ENCODE measurements at places on chromosomes 1 and 21.

- no peak for DNase-seq
Measured at GRCh38 chr1:19860418-19860817, 21.8 kb upstream of the OTUD3 start.

DNA sequence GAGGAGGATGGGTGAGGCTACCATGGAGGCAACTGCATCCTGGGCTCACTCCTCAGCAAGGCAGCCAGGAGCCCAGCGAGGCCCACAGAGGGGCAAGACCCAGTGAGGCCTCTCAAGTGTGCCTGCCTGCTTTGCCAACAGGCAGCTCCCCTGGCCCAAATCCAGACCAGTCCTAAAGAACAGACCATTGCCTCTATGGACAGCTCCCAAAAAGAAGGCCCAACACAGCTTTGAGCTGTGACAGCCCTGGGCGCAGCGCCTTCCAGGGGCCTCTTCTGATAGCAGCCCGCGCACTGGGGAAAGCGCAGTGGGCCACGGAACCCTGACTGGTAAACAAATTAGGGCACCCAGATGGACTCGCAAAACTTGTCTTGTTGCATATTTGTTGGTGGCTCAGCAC, 25.5 kb downstream of the C1orf198 start:
- no peak for DNase-seq

DNA sequence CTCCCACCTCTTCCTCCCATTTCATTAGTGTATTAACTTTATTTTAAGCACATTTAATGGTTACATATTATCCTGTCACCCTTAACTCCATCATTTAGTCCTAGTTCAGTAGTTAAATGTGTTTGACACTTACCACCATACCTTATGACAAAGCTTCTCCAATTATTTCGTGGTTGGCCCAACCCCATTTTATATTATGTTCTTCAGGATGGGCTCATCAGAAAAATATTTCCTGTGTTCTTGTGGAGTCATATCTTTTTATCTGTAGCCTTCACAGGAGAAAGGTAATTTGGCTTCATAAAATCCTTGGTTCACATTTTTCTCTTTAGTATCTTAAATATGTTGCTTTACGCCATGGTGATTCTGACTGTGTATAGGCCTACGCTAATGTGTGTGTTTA, 142.3 kb upstream of the COL6A1 start:
- DNase-seq: no peak

GRCh38 chr1:209675565-209676154, 448 bp downstream of the G0S2 start:
- no peak for DNase-seq

DNA sequence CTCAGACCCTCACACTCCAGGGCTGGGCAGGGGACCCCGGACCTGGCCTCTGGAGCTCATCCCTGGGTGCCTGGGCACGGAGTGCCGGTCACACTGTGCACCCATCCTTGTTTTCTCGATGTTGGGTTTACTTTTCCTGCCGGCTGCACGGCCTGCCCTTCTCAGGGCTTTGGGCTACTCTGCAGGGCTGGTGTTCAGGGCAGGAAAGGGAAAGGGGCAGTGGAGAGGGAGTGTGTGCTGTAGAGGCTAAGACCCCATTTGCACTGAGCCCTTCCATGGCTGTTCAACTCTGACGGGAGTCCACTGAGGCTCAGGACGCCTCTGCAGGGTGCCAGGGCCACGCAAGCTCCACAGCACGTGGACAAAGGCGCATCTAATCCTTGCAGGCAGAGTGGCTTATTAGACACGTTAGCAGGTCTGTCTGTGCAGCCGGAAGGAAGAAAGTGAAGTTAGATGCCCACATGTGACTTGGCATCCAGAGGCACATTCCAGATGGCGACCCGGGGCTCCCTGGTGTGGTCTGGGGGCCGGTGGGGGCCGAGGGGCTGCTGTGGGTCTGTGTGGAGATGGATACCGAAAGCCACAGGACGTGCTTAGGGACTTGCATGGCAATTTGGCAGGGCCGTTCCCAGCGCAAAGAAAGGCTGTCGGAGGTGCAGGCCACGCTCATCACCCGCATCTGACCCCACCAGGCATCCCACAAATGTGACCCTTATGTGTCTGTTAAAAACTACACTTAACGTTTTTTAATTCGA, 33.6 kb downstream of the COL18A1 start:
- no peak for DNase-seq

- no peak for DNase-seq
Measured at GRCh38 chr1:38941093-38941492, 537 bp downstream of the RHBDL2 start.

GRCh38 chr1:40824591-40825434, 37.4 kb downstream of the CITED4 start:
- DNase-seq: peak; percentile 10

DNA sequence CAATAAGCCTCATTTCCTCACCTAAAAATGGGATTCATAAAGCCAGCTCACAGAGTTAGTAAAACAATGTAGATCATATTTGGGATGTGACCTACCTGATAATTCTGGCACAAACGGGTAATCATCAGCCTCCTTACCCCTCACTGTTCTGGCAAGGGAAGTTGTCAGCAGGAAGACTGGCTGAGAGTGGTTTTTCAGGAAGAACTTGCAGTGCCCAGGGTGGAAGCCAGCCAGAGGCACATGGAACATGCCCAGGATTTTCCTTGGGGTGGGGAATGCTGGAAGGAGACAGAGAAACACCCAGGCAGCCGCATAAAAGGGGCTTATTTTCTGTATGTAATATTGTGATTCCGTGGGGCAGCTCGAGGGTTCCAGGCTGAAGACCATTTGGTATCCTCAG, 7.7 kb upstream of the SLC5A9 start:
- DNase-seq: no peak

- DNase-seq: no peak
Measured at GRCh38 chr1:15698201-15698600, 14.1 kb downstream of the PLEKHM2 start.

- DNase-seq: no peak
Measured at GRCh38 chr1:78633209-78633608, 13.0 kb downstream of the IFI44L start.

DNA sequence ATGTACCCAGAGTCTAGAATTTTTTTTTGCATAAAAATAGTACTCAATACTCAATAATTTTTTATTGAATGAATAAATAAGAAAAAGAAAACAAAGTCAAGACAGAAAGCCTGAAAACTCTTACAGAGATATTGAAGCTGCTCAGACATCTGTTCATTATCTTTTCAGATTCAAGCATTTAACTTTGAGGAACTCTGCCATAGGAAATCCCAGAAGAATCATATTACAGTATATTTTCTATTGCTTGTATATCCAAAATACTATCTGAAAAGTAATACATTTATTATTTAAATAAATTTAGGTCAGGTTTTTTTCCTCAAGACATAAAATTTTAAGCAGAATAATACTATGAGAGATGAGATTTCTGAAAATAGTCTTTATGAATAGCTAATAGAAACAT, 755.9 kb upstream of the ADGRL4 start:
- no peak for DNase-seq

DNA sequence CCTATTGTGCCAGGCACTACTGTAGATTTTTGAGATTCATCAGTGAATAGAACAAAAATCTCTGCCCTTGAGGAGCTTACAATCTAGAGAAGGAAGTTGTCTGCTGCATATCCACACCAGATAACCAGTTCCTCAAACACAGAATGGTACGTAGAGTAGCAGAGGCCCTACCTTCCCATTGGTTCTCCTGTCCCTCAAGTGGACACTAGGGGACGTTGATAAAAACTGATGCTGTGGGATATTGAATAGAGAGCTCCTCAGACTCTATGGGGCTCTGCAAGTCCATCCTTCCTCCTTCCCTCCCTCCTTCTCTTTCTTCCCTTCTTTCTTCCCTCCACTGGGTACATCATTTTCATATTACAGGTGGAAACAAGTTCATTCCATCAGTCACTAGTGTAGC, 371.3 kb downstream of the PBX1 start:
- DNase-seq: no peak

DNA sequence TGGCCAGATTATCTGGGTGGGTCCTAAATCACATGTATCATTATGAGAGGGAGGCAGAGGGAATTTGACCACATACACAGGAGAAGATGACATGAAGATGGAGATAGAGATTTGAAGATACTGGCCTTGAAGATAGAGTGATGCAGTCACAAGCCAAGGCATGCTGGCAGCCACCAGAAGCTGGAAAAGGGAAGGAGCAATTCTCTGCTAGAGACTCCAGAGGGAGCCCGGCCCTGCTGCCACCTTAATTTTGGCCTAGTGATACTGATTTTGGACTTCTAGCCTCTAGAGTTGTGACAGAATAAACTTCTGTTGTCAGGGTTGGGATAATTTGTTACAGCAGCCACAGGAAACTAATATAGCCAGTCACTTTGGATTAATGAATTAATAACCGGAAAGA, 2.2 kb upstream of the PRDM2 start:
- DNase-seq: no peak

DNA sequence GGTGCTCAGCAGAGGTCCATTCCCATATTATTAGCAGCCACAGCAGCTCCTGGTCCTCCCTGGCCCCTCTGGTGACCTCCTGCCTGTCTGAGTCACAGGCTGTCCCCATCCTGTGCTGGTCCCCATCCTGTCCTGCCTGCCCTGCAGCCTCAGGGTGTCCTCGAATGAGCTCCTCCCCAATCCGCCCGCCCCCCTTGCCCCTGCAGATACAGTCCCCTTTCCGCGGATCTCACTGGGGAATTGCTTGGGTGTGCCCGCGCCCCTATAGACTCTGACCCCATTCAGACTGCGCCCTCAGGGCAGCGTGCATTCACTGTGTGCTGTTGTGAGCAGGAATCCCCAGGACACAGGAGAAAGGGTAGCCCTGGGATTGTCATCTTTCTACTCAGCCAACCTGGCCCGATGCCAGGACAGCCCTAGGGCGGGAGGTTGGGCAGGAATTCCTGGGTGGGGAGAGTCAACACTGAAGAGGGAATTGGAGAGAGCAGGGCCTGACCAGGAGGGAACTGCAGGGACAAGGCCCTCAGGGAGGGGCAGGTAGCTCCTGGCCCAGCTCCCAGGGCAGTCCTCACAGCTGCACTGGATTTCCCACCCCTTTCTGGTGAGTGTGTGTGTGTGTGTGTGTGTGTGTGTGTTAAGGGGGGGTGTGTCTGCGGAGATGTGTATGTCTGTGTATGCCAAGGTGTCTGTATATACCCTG, 1.1 kb upstream of the GUCA2A start:
- DNase-seq: no peak

GRCh38 chr1:96660051-96660450, 61.5 kb upstream of the PTBP2 start:
- no peak for DNase-seq

GRCh38 chr1:190699165-190699564, 221.5 kb upstream of the BRINP3 start:
- DNase-seq: no peak

GRCh38 chr1:170354690-170355089, 177.3 kb upstream of the GORAB start:
- DNase-seq: no peak

DNA sequence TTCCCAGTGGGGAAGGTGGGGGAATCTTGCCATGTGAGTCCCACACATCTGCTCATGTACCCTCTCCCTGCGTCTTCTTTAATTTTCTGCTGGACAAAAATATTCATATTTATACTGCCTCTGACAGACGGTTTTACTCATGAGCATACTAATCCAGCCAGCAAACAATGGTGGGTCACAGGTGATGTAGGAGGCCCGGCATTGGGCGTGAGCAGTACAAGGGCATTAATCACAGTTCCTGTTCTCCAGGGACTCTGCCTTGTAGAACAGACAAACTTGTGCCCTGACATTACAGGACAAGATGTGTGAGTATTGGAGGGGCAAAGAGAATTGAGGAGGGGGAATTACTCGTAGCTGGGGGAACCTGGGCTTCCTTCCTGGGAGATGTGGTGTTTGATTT, 25.0 kb downstream of the MTARC1 start:
- DNase-seq: no peak

DNA sequence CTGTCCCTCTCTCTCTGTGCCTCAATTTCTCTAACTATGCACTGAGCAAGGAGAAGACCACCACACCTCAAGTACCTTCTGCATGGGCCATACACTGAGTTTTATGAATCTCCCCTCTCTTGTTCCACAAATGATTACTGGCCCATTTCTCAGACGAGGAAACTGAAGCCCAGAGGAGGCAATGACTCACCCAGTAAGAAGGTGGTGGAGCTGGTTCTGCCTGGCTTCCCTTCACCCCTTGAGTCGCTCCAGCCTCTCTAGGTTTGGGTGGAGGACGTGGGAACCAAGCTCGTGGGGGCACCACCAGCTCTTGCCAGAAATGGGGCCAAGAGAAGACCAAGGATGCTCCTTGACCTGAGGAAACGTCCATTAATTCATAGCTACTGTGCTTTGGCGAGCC, 21.3 kb upstream of the RUNX3 start:
- DNase-seq: no peak

DNA sequence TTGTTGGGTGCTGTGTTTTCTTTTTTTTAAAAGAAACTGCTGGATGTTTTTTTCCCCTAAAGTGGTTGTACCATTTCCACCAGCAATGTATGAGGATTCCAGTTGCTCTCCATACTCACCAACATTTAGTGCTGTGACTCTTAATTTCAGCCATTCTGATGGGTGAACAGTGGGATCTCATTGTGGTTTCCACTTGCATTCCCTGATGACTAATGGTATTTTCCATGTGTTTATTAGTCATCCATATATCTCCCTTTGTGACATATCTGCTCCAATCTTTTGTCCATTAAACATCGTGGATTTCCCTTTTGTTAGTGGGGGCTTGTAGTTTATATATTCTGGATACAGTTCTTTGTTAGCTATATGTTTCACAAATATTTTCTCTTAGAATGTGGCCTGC, 206.0 kb downstream of the CAMTA1 start:
- DNase-seq: no peak

DNA sequence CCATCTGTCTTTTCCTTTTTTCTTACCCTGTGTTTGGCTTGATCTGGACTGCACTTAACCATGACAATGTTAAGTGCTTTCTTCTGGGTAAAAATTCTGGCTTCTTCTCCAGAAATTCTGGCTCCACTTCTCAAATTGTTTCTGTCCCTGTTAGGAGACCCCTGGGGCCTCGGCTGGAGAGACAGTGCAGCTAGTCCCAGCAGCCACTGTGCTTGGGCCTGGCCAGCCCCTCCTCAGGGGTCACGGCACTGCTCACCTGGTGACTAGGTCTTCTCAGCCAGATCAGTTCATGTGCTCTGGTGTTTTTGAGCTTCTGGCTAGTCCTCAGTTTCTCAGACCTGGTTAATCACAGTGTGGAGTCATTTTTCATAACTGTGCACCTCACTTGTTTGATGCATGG, 72.4 kb downstream of the ADARB1 start:
- no peak for DNase-seq

DNA sequence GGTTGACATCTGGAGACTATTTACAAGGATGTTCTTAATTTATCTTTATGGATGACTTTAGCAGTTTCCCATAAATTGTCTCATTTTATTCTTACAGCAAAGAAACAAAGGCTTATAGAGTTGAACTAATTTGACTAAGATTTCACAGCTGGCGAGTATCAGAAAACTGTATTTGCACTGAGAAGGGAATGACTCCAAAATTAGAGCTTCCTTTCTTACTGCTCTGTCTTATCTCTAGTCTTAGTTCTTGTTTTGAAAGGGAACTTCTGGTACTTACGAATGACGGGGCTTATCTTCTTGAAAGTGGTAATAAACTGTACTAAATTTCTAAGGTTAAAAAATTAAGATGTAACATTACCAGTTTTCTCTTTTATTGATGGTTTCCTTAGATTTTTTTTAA, 13.6 kb downstream of the CNST start:
- peak; percentile 76 for DNase-seq

All from Kasumi-1 (cell line).